Stomach (tissue), 19 donors: ENCODE measurements at places on chromosomes 2 and 18. TPM values are rescaled to one million over a fixed set of nuclear protein-coding genes. Genes with fewer than 3 reads are reported as not detected.

The PER2 gene
- 25.5 TPM for total RNA-seq

The CDH2 gene
- total RNA-seq: 0.58 TPM

The CHRNA1 gene
- total RNA-seq: not detected

The CAPN13 gene
- 93.3 TPM for total RNA-seq

The DYSF gene
- 13.0 TPM for total RNA-seq

The EVX2 gene
- total RNA-seq: not detected

The ADD2 gene
- total RNA-seq: 5.5 TPM

The GPR39 gene
- 13.8 TPM for total RNA-seq

The CD8B2 gene
- not detected for total RNA-seq

The SPP2 gene
- total RNA-seq: not detected

The ALPP gene
- total RNA-seq: not detected

The SERTAD2 gene
- total RNA-seq: 11.9 TPM

The RAPH1 gene
- 1,062 TPM for total RNA-seq

The C2orf15 gene
- 5.9 TPM for total RNA-seq

The ITGA4 gene
- total RNA-seq: 9.4 TPM

The CABYR gene
- total RNA-seq: not detected

The VIL1 gene
- total RNA-seq: not detected

The FABP1 gene
- 8.6 TPM for total RNA-seq

The RAPGEF4 gene
- 5.3 TPM for total RNA-seq

The CFAP65 gene
- total RNA-seq: 2.6 TPM

The FBXO36 gene
- total RNA-seq: 8.3 TPM

The RRM2 gene
- total RNA-seq: 13.6 TPM

The C1GALT1C1L gene
- not detected for total RNA-seq

The ANKRD23 gene
- total RNA-seq: 2.3 TPM

The AAMP gene
- total RNA-seq: 144 TPM

The SH3RF3 gene
- total RNA-seq: 4.5 TPM

The BUB1 gene
- 0.29 TPM for total RNA-seq

The SPHKAP gene
- 2.2 TPM for total RNA-seq

The CUL3 gene
- 55.1 TPM for total RNA-seq

The CCL20 gene
- total RNA-seq: 1.8 TPM

The ICOS gene
- 0.29 TPM for total RNA-seq

The LYG1 gene
- total RNA-seq: 2.6 TPM

The SERPINB4 gene
- total RNA-seq: not detected

The UGT1A10 gene
- total RNA-seq: 2.0 TPM

The ZNF516 gene
- total RNA-seq: 23.3 TPM

The CYP27A1 gene
- 546 TPM for total RNA-seq

The APOB gene
- 0.72 TPM for total RNA-seq

The SNORC gene
- total RNA-seq: 1.3 TPM

The UPP2 gene
- total RNA-seq: not detected

The TMEM247 gene
- not detected for total RNA-seq

The GPBAR1 gene
- total RNA-seq: 0.45 TPM

The SP140 gene
- total RNA-seq: 2.0 TPM

The PSMA8 gene
- total RNA-seq: not detected

The DSG3 gene
- total RNA-seq: not detected

The CPO gene
- total RNA-seq: not detected

The RAX gene
- not detected for total RNA-seq
